ENCODE measurements at places on chromosomes 2 and 18. TPM values are rescaled to one million over a fixed set of nuclear protein-coding genes. Genes with fewer than 3 reads are reported as not detected.

PLEK gene
- not detected for total RNA-seq

TRPM8 gene
- not detected for total RNA-seq

DNA sequence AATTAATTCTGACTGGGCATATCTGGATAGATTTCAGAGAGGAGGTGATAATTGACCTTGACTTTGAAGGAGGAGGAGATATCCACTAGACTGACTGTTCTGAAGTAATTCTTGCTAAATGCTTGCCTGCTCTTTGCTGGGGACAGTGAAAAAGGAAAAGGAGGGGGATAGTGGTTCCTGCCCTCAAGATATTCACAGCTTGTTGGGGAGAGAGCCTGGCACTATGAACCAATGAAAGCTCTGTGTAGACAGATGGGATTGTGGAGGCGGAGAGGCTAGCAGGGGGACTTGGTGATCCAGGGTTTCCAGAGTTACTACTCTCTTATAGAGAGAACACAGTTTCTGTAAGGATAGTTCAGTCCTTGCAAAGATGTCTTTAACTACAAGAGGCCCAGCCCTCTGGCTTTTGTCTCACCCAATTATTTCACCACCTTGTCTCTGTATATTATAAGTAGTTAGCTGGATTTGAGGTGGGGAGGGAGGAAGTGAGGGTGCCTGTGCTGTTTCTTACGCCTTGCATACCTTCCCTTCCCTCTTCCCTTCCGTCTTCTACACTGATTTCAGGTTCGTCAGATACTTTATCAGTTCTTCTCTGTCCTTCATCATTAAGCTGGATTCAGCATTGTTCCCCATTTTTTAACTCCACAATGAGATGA lies 190.4 kb downstream of the PRKCE start:
- no peak for DNase-seq

GRCh38 chr2:126880817-126881216 lies 17.9 kb upstream of the TEX51 start:
- no peak for DNase-seq

GCKR gene
- not detected for total RNA-seq

Measured in foreskin keratinocyte (primary cell).